ENCODE measurements at places on chromosomes 7 and 10.

GRCh38 chr10:51955696-51956095 is 256.3 kb upstream of the CSTF2T start:
- no peak for DNase-seq

GRCh38 chr7:21671859-21672258 is 129.0 kb downstream of the DNAH11 start:
- DNase-seq: no peak

DNA sequence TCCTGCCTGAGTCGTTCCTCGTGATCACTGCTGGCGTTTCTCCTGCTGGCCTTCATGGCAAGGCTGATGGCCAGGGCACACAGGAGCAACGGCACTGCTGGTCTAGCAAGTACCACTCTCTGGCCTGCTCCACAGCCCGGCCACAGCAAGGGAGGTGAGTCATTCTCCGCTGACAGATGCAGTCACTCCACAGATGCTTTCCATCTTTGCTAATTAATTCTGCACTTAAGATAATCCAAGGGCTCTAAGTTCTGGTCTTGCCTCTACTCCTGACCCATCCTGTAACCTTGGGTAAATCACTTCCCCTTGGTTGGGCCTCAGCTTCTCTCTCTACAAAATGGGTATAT is 244.4 kb downstream of the RPS24 start:
- peak; percentile 64 for DNase-seq

DNA sequence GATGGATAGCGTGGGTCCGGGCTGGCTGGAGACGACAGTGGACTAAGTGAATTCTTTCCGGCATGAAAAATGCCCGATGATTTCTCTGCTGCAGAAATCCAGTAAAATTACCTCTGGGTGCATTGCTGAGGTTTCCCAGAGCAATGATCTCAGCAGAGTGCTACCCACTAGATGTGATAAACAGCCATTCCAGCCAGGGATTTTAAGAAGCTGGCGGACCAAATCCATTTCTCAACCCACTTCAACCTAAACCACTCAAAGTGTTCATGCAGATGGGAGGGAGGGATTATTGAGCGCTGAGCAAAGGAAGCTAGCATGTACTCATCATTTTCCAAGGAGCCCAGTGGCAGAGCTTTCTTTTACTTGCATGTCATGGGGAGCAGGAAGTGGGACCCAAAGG is 116.7 kb downstream of the PRKCQ start:
- DNase-seq: no peak

DNA sequence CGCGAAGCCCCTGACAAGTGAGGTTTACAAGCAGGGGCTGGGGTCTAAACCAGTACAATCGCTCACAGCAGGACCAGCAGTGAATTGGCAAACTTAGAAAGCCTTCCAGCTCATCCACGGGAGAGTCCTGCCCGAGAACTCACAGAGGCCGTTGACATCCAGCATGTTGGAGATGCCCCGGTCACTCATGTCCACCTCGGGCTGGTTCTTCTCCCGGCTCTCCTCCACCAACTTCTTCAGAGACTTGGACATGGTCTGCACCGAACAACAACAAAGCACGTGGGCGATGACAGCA is 447 bp downstream of the RSU1 start:
- no peak for DNase-seq

DNA sequence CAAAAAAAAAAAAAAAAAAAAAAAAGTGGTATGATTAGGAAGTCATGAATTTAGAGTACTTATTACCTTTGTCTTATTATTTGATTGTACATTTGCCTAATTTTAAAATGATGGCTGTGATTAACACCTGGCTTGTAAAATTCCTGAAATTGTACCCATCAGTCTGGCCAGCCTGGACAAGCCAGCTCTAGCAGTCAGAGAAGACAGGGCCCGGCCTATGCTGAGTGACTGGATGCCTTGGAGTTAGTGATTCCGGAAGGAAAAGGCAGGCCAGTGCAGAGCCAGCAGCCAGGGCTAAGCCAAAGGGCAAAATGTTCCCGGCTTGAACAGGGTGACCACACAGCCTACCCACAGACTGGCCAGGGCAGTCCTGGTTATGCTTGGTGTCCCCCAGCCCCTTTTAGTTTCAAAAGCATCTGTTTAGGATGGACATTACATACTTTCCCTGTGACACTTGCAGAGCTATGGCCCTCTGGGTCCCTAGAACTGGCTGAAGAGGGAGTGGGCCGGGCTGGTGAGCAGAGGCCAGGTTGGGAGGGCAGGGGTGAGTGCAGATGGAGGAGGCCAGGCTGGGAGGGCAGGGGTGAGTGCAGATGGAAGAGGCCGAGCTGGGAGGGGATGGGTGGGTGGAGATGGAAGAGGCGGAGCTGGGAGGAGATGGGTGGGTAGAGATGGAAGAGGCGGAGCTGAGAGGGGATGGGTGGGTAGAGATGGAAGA is 61.7 kb downstream of the PROSER2 start:
- DNase-seq: no peak

DNA sequence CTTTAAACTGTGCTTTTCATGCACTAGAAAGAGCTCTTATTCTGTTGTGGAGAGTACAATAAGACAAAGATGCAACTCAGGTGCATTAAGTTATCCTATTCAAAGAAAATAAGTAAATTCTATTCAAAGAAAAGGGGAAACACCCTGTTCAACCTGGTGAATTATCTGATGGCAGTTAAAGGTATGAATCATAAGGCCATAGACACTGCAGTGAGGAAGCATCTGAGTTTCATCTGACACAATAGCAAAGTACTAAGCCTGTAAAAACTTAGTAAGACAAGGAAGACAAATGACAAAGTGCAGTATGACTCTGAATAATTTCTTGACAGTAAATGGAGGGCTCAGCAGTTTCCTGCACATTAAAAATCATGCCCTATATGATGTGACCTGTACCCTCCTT is 91.0 kb upstream of the LRRTM3 start:
- peak; percentile 36 for DNase-seq

GRCh38 chr10:71246591-71247413 is 34.4 kb downstream of the UNC5B start:
- DNase-seq: no peak

GRCh38 chr7:40401406-40401805 is 266.6 kb downstream of the SUGCT start:
- no peak for DNase-seq

- DNase-seq: no peak
Observed at GRCh38 chr7:12594122-12594897, 23.8 kb downstream of the SCIN start.

GRCh38 chr7:45187946-45188411 is 30.4 kb downstream of the RAMP3 start:
- no peak for DNase-seq

DNA sequence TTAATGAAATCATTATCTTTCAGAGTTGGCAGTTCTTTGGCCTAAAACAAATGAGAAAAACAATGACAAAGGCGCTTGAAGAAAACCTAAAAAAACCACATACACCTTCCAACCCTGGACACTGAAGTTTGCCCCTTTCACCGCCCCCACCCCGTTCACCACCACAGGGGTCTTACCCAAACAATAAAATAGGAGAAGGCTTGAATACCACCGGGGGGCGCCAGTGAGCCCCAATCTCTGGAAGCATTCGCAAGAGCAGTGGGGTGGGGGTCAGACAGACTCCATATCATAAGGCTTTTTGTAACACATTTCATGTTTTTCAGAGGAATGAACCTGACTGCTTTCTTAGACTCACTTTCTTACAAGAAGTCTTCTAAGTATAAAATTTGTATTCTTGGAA is 163.6 kb downstream of the PIP4K2A start:
- DNase-seq: peak; percentile 33

GRCh38 chr10:23927576-23928325 is 281.2 kb upstream of the KIAA1217 start:
- DNase-seq: no peak

DNA sequence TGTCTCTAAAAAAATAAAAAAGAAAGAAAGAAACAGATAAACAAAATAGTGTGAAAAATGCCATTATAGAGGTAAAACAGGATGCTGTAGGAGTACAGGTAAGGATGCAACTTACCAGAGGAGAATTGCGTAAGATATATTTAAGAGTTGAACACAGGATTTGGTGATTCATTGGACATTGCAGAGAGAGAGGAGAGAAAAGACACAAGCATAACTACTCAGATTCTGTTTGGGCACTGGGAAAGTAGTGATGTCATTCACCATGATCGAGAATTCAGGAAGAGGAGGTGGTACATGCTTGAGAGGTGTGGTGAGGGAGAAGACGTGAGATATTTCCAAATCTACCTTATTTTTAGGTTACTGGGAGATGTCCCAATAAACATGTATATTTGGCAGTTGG is 97.6 kb downstream of the AASS start:
- DNase-seq: no peak

DNA sequence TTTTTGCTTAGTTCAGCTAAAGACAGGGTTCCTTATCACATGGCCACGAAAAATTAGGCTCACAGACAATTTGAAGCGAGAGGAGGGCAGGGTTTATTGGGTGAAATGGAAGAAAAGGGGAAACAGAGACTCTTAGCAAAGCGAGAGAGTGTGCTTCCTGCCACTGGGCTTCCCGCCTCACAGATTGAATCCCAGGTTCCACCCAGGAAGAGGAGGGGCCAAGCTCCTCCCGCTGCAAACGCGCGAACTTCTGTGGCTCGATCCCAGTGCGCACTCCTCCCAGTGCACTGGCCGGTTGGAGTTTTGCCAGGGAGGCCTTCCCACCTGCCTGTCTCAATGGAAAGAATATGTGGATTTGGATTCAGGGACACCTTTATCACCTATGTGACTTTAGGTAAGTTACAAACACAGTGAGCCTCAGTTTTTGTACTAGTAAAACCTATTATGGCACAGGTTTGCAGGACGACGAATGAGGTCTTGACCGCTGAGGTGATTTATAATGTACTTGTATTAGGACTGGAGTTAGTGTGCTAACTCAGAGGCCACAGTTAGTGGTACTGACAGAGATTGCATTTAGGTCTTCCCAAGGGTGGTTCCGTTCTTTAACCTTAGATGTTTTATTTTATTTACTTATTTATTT is 48.5 kb upstream of the SP8 start:
- DNase-seq: no peak

- peak; percentile 58 for DNase-seq
Observed at GRCh38 chr10:70376436-70377378, 5.7 kb downstream of the LRRC20 start.

- no peak for DNase-seq
Observed at GRCh38 chr7:25619963-25620799, 391.9 kb upstream of the NPVF start.

DNA sequence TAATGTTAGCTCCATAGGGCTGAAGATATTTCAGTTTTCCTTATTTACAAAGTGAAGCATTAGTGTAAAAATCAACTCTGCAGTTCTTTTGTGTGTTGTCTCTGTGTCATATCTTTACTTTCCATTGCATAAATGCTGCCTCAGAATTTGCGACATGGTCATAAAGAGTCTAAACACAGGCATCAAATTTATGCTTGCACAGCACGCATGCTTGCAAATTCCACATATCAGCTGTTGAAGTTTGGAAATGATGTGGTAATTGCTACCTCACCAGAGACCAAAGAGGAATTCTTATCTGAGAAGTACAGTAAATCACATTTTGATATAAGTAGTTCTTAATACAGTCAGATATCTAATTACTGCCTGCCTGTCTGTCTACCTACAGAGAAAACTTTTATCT is 348.2 kb upstream of the GRM3 start:
- DNase-seq: no peak

DNA sequence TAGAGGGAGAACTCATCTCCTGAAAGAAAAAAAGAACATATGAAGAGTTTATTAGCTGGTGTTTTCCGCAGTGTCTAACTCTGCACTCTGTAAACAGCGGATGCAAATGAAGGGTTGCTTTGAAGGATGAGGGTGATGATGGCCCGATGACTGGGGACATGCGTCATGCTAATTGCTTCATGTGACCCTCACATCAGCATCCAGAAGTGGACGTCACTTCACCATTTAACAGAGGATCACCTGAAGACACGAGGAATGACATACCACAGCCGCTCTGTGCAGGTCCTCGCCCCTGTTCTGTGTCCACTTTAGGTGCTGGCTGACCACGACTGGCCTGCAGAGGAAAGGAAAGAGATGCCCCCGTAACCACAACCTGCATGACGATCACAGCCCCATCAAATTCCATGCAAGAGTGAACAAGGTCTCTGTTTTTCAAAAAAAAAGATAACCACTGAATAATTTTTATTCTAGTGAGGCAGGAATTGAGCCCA is 82.9 kb downstream of the KLF6 start:
- DNase-seq: no peak

- no peak for DNase-seq
Observed at GRCh38 chr7:117731455-117731854, 141.8 kb downstream of the CTTNBP2 start.

GRCh38 chr7:54697659-54698186 is 61.3 kb downstream of the SEC61G start:
- DNase-seq: no peak

DNA sequence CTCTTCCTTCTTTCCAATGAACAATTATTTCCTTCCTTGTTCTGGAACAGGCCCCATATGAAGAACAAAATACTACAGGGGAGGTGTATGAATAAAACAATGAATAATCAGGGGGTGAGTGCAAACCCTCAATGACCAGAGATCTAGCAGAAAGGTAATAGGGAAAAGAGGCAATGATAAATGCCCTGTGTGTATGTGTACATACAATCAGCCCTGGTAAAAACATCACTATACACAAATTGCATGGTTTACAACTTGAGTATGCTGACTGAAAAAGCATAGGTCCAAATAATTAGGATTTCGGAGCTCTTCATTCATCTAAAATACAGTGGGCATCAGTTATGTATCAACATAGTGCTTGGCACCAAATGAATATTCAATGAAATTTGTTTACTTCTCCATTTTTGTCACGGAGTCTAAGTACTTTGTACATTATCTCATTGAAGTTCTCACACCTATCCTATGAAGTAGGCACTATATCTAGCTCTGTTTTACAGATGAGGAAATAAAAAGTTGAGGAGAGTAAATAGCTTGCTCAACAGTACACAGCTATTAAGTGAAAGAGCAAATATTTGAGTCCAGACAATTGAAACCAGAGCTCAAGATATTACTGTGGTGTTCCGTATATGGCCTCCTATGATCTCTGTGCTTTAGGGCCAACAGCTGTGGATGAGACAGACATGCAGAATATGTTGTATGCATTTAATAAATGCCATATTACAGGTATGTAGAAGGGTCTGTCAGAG is 1065.4 kb downstream of the SORCS3 start:
- DNase-seq: no peak

DNA sequence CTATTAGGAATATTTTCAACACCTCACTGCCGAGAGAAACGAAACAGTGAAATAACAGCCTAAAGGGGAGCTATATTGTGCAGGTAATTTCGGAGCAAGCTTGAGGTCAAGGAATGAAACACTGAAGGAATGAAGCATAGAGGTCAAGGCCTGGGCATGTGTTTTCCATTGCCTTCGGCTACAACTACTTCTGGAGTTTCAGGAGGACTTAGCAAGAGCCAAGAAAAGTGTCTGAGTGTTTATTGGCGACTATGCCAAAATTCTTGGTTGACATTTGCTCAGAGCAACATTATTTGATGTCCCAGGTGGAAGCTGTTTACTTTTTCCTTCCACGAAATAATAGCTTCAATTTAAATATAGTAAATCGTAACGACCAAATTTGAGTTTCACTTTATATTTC is 89.6 kb upstream of the IFRD1 start:
- no peak for DNase-seq

- DNase-seq: peak; percentile 67
Observed at GRCh38 chr10:107546284-107546683, 381.8 kb upstream of the SORCS1 start.

- no peak for DNase-seq
Observed at GRCh38 chr7:17929647-17930395, 10.5 kb downstream of the SNX13 start.

GRCh38 chr10:111347386-111348013 is 270.7 kb downstream of the ADRA2A start:
- no peak for DNase-seq

Data from fibroblast of skin of right biceps (primary cell).